GM19239 (cell line): ENCODE measurements at places on chromosomes 2 and 18.

DNA sequence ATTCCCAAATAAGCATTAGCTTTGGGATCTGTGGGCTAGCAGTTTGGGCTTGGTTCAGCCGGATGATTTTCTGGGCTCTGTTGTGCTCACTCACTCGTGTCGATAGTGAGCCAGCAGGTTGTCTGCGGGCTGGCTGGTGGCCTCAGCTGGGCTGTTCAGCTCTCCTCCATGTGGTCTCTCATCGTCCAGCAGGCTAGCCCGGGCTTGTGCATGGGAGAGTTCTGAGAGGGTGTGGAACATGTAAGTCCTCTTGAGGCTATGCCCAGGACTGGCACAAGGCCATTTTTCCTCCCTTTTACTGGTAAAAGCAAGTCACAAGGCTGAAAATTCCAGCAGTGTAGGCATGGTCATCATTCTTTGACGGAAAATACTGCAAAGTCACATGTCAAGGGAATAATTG is 38.5 kb downstream of the NTSR2 start:
- no peak for DNase-seq

DNA sequence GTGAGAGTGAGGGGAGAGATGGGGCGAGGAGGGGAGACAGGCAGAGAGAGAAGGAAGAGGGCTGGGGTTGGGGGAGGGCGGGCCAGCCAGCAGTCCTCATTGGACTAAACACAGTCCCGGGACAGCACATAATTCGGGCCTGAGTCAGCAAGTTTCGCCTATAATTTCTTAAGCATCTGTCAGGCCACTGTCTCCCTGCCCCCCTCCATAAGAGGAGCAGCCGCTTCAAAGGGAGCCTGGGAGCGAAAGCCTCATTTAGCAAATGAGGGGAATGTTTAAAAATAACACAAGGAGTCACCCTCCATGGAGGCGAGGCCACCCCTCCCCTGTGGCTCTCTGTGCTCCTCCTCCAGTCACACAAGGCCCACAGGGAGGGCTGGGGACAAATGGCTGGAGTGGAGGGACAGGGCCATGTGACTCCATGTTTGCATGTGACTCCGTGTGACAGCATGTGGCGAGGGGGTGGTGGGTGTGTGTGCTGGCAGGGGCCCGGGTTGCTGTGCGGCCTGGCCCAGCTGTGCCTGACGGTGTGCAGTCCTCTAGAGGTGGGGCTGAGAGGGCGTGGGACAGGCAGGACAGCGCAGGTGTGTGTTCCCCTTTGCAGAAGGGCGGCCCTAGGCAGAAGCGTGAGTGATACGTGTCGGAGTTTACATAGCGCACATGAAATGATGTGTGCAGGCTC is 162.4 kb downstream of the CELF4 start:
- no peak for DNase-seq

GRCh38 chr2:46315103-46315890 is 18.1 kb downstream of the EPAS1 start:
- no peak for DNase-seq

DNA sequence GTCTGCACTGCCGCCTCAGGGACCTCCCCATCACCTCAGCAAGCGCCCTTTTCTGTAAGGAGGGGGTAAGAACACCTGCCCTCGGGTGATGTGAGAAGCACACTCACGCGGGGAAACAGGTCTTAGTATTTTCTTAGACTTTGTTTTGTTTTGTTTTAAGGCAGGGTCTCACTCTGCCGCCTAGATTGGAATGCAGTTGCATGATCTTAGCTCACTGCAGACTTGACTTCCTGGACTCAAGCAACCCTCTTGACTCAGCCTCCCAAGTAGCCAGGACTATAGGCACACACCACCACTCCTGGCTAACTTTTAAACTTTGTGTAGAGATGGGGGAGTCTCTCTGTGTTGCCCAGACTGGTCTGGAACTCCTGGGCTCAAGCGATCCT is 37.1 kb downstream of the RAMP1 start:
- DNase-seq, result no peak

DNA sequence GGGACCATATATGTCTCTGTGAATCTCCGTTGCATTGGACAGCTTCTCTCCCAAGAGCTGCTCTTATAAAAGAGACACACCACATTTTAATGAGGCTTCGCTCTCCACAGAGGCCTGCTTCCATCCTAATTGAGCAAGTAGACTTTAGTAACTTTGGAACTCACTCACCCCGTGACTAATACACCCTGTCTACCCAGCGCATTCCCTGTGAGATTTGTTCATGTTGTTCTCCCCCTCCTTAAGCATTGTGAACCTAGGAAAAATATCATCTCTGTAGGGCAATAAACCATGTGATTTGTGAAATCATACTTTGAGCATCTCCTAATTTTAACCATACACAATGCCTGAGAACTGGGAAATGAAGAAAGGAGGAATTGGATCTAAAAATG is 56.9 kb downstream of the MCFD2 start:
- no peak for DNase-seq

DNA sequence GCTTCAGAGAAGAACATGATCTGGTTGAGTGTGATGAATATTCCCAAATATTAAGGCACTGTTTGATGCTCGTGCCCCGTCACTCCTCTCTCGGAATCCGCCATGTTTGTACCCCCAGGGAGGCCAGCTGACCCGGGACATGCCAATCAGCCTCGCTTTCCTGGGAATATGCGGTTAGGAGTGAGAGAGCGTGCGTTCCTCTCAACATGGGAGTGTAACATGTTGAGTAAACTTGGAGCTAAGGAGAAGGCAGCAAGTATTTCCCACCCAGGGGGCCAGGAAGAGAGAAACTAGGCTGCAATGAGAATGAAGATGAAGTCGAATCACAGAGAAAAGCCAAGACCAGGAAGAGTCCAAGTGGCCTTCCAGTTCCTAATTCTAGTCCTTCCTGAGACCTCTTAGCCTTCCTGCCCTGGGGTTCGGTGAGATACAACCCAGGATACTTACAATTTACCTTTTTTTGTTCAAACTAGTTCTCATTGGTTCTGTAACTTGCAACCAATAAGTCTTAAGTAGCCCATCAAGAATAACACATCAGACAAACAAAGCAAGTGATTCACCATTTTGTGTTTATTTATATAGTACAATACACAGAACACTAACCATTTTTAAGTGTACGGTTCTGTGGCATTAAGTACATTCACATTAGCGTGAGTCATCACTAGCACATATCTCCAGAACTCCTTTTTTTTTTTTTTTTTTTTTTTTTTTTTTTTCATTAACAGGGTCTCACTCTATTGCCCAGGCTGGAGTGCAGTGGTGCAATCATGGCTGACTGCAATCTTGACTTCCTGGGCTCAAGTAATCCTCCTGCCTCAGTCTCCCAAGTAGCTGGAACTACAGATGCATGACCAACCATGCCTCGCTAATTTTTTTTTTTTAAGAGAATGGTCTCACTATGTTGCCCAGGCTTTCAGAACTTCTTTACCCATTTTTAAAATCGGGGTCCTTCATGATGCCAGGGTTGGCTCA is 36.4 kb upstream of the SLC1A4 start:
- DNase-seq, result no peak

GRCh38 chr18:74806073-74806472 is 208.4 kb downstream of the ZNF407 start:
- no peak for DNase-seq

- DNase-seq, result no peak
Measured at GRCh38 chr2:73980566-73980965, 4.1 kb upstream of the TET3 start.

GRCh38 chr18:8050616-8051329 is 483.7 kb downstream of the PTPRM start:
- no peak for DNase-seq
